ENCODE measurements at places on chromosomes 6 and 20.

GRCh38 chr6:25392372-25392771 is 113.2 kb downstream of the CARMIL1 start:
- DNase-seq: no peak

DNA sequence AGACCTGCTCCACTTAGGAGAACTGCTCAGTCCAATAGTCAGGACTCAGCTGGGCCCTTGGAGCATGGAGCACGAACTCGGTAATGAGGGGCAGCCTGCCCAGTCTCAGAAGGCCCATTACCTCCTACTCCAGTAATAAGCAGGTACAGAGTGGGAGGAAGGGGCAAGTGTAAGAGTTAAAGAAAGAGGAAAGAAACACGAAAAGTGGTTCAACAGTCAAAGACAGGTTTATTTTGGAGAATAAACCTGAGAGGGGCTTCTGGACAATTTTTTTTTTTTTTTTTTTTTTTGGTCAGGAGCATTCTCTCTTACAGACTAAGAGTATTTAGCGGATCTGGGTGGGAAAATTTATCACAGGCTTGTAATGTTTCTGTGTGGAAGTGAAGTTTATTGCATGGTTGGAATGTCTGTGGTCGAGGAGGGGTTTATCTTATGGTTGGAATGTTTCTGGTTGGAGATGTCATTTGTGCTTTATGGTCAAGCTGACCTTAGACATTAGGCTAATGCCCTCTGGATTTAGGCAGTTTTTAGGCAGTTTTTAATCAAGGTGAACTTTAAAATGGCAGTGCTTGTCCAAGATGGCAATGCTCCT is 340.1 kb downstream of the BCKDHB start:
- DNase-seq: no peak

GRCh38 chr20:46357030-46357514 is 48.8 kb upstream of the CDH22 start:
- no peak for DNase-seq

DNA sequence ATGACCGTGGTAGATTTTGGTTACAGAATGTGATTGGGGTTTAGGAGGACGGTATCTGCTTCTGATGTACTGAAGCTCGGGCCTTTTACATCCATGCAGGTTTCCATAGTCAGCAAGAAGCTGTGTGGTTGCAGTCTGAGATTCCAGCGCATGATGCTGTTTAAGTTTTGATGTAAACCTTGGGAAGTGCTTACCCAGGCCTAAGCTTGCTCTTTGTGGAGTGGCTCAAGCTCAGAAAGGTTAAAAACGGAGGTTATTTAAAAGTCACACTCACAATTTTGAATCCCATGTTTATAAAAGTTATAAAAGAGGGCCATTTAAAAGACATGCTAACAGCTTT is 121.4 kb downstream of the TIAM2 start:
- no peak for DNase-seq

DNA sequence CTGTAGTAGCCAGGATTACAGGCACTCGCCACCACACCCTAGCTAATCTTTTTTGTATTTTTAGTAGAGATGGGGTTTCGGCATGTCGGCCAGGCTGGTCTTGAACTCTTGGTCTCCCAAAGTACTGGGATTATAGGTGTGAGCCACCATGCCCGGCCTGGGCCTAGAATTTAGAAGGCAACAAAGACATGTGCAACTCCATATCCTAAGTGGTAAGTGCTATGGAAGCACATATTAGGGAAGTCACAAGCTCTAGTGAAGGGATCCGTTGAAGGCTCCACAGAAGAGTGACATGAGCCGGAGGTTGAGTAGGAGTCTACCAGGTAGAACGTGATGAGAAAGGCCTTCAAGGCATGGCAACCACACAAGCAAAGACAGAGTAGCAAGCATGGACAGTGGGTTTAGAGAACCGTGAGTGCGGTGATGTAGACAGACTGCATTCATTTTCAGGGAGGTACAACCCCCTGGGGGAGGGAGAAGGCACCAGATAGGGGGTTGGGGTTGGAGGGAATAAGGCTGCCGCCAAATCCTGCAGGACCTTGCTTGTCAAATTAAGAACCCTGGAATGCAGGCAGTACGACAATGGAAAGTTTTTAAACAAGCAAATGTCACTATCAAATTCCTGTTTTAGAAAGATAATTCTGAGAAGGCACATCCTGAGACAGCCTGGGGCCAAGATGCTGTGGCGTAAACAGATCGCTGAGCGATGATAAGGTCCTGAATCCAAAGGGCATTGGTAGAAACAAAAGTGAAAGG is 50.2 kb downstream of the ARHGAP18 start:
- no peak for DNase-seq

GRCh38 chr20:61125546-61126180 is 126.4 kb upstream of the CDH4 start:
- no peak for DNase-seq

DNA sequence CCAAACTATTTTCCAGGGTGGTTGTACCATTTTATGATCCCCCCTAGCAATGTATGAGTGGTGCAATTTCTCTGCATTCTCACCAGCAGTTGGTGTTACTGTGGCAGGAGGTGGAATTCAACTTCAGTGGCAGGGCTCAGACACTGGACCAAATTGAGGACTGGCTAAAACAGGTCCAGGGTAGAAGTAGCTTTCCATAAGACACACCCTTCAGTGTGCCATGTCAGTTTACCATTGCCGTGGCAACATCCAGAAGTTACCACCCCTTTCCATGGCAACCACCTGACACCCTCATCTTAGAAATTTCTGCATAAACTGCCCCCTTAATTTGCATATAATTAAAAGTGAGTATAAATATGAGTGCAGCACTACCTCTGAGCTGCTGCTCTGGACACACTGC is 180.7 kb upstream of the GGTLC1 start:
- no peak for DNase-seq

- no peak for DNase-seq
These were observed 12.9 kb downstream of the FAM50B start for GRCh38 chr6:3862038-3862437.

GRCh38 chr20:50338479-50339391 is 148.1 kb downstream of the CEBPB start:
- DNase-seq: peak; percentile 76
